ENCODE measurements at places on chromosomes 4 and X. TPM values are rescaled to one million over a fixed set of nuclear protein-coding genes. Genes with fewer than 3 reads are reported as not detected.
A peak's percentile ranks its signal among the peaks of the same experiment; 100 is the strongest.

- H3K4me1 ChIP-seq = peaks cover 4% of the 10 kb centered on the region
- H3K27me3 ChIP-seq = no peaks in the 10 kb centered on the region
- H3K36me3 ChIP-seq = no peaks in the 10 kb centered on the region
- H3K27ac ChIP-seq = no peak overlapping the region
These were observed 241.1 kb upstream of the ETNPPL start for GRCh38 chr4:109003964-109004363.

- H3K4me3 ChIP-seq = no peak overlapping the region
- no peak for DNase-seq
- peaks cover 8% of the 10 kb centered on the region for H3K36me3 ChIP-seq
- H3K4me1 ChIP-seq = peaks cover 14% of the 10 kb centered on the region
- no peaks in the 10 kb centered on the region for H3K27me3 ChIP-seq
These were observed 110.7 kb upstream of the IGSF1 start for GRCh38 chrX:131399678-131400428.

GRCh38 chr4:3016961-3017360 lies 53.6 kb downstream of the GRK4 start:
- DNase-seq = no peak
- H3K27me3 ChIP-seq = no peaks in the 10 kb centered on the region
- H3K4me3 ChIP-seq = no peak overlapping the region
- H3K27ac ChIP-seq = no peak overlapping the region
- no peaks in the 10 kb centered on the region for H3K4me1 ChIP-seq
- H3K36me3 ChIP-seq = no peaks in the 10 kb centered on the region

- no peaks in the 10 kb centered on the region for H3K36me3 ChIP-seq
- H3K4me3 ChIP-seq = no peak overlapping the region
- no peaks in the 10 kb centered on the region for H3K27me3 ChIP-seq
- no peaks in the 10 kb centered on the region for H3K4me1 ChIP-seq
These were observed 567.4 kb downstream of the INPP4B start for GRCh38 chr4:142278663-142279062.

- no peaks in the 10 kb centered on the region for H3K4me1 ChIP-seq
- H3K27ac ChIP-seq = no peak overlapping the region
- no peaks in the 10 kb centered on the region for H3K27me3 ChIP-seq
- H3K36me3 ChIP-seq = no peaks in the 10 kb centered on the region
- H3K4me3 ChIP-seq = no peak overlapping the region
These were observed 453.1 kb downstream of the TRAM1L1 start for GRCh38 chr4:116632269-116632668.

GRCh38 chr4:168998596-168998995 lies 11.5 kb downstream of the CBR4 start:
- no peaks in the 10 kb centered on the region for H3K27me3 ChIP-seq
- peaks cover 25% of the 10 kb centered on the region for H3K36me3 ChIP-seq
- H3K4me3 ChIP-seq = no peak overlapping the region
- H3K4me1 ChIP-seq = no peaks in the 10 kb centered on the region
- no peak overlapping the region for H3K27ac ChIP-seq

GRCh38 chr4:26334366-26334765 lies 13.6 kb downstream of the RBPJ start:
- H3K27ac ChIP-seq = no peak overlapping the region
- H3K36me3 ChIP-seq = peaks cover 8% of the 10 kb centered on the region
- no peak overlapping the region for H3K4me3 ChIP-seq
- peaks cover 11% of the 10 kb centered on the region for H3K4me1 ChIP-seq
- no peaks in the 10 kb centered on the region for H3K27me3 ChIP-seq

DNA sequence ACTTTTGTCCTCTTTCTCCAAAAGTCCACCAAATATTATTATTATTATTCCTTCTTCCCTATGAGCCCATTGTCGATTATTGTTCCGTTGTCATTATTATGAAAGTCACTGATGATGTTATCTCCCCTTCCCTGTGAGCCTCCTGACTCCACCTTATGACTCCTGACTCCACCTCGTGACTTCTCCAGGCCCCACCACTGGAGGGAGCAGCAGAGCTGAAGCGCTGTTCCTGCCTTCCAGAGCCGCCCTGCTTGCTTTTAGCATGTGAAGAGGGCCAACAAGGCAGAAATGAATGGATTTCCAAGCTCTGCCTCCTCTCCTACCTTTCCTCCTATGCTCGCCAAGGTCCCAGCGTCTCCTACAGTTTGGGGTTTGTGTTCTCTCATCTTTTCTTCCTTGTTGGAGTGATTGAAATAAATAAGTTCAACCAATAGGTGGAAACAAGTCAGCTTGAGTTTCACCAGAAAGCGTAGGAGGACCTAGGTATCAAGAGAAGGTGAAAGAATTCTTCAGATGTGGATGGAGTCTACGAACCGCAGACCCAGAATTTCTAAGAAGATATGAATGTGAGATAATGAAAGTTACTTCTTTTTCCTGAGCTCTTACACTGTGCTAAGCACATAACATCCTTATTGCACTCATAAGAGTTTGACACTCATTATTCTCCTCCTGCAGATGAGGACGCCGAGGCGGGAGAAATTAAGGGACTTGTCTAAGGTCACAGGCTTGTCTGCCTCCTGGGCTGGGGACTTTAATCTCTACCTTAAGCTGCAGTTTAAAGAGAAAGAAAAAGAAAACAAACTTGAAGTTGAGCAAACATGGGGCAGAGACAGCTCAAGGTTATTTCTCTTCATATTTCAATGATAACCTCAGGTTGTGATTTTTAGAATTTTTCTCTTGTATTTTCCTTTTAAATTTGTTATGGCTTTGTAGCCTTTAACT lies 26.1 kb downstream of the IGSF1 start:
- H3K4me3 ChIP-seq = no peak overlapping the region
- no peak overlapping the region for H3K27ac ChIP-seq
- no peaks in the 10 kb centered on the region for H3K27me3 ChIP-seq
- no peaks in the 10 kb centered on the region for H3K36me3 ChIP-seq

GRCh38 chr4:56084851-56085250 lies 136.1 kb downstream of the CEP135 start:
- DNase-seq = no peak
- H3K27ac ChIP-seq = no peak overlapping the region
- no peaks in the 10 kb centered on the region for H3K36me3 ChIP-seq
- no peak overlapping the region for H3K4me3 ChIP-seq
- H3K4me1 ChIP-seq = peaks cover 7% of the 10 kb centered on the region

- H3K27ac ChIP-seq = no peak overlapping the region
- H3K27me3 ChIP-seq = no peaks in the 10 kb centered on the region
- H3K36me3 ChIP-seq = no peaks in the 10 kb centered on the region
- DNase-seq = no peak
- H3K4me1 ChIP-seq = no peaks in the 10 kb centered on the region
- H3K4me3 ChIP-seq = no peak overlapping the region
These were observed 176.4 kb downstream of the IL1RAPL2 start for GRCh38 chrX:104742355-104742754.

GRCh38 chr4:11741190-11741652 lies 312.5 kb upstream of the HS3ST1 start:
- no peaks in the 10 kb centered on the region for H3K27me3 ChIP-seq
- H3K36me3 ChIP-seq = peaks cover 3% of the 10 kb centered on the region
- no peaks in the 10 kb centered on the region for H3K4me1 ChIP-seq
- no peak for DNase-seq

GRCh38 chrX:19646282-19646681 lies 131.0 kb upstream of the MAP3K15 start:
- H3K27ac ChIP-seq = no peak overlapping the region
- DNase-seq = no peak
- no peak overlapping the region for H3K4me3 ChIP-seq
- no peaks in the 10 kb centered on the region for H3K4me1 ChIP-seq

- H3K4me1 ChIP-seq = no peaks in the 10 kb centered on the region
- H3K27me3 ChIP-seq = no peaks in the 10 kb centered on the region
- no peak overlapping the region for H3K4me3 ChIP-seq
- H3K27ac ChIP-seq = no peak overlapping the region
These were observed 75.3 kb upstream of the USP38 start for GRCh38 chr4:143109376-143109775.

GRCh38 chrX:11704725-11705495 lies 39.2 kb upstream of the ARHGAP6 start:
- H3K4me3 ChIP-seq = no peak overlapping the region
- H3K36me3 ChIP-seq = no peaks in the 10 kb centered on the region
- H3K4me1 ChIP-seq = no peaks in the 10 kb centered on the region
- H3K27me3 ChIP-seq = no peaks in the 10 kb centered on the region
- no peak overlapping the region for H3K27ac ChIP-seq

- H3K27me3 ChIP-seq = no peaks in the 10 kb centered on the region
- H3K36me3 ChIP-seq = no peaks in the 10 kb centered on the region
- no peak overlapping the region for H3K27ac ChIP-seq
- H3K4me3 ChIP-seq = no peak overlapping the region
- peaks cover 3% of the 10 kb centered on the region for H3K4me1 ChIP-seq
- DNase-seq = no peak
These were observed 142.9 kb downstream of the TMEM164 start for GRCh38 chrX:110145854-110146253.

GRCh38 chrX:31038575-31039326 lies 33.1 kb downstream of the FTHL17 start:
- H3K27ac ChIP-seq = no peak overlapping the region
- peaks cover 2% of the 10 kb centered on the region for H3K36me3 ChIP-seq
- H3K27me3 ChIP-seq = no peaks in the 10 kb centered on the region
- H3K4me3 ChIP-seq = no peak overlapping the region
- H3K4me1 ChIP-seq = no peaks in the 10 kb centered on the region

- H3K27me3 ChIP-seq = no peaks in the 10 kb centered on the region
- no peaks in the 10 kb centered on the region for H3K36me3 ChIP-seq
- H3K4me3 ChIP-seq = peak overlapping the region; percentile 67
- peak; percentile 58 for DNase-seq
- no peaks in the 10 kb centered on the region for H3K4me1 ChIP-seq
These were observed 194.6 kb upstream of the FTHL17 start for GRCh38 chrX:31266203-31267076.

GRCh38 chr4:40962551-40963180 lies 212.9 kb downstream of the NSUN7 start:
- no peak overlapping the region for H3K4me3 ChIP-seq
- DNase-seq = no peak
- peaks cover 19% of the 10 kb centered on the region for H3K36me3 ChIP-seq
- no peak overlapping the region for H3K27ac ChIP-seq
- H3K27me3 ChIP-seq = no peaks in the 10 kb centered on the region

- no peak for DNase-seq
- H3K36me3 ChIP-seq = peaks cover 35% of the 10 kb centered on the region
- H3K4me3 ChIP-seq = no peak overlapping the region
- no peak overlapping the region for H3K27ac ChIP-seq
- H3K4me1 ChIP-seq = peaks cover 4% of the 10 kb centered on the region
These were observed 158.9 kb downstream of the DCTD start for GRCh38 chr4:182758273-182758672.

DNA sequence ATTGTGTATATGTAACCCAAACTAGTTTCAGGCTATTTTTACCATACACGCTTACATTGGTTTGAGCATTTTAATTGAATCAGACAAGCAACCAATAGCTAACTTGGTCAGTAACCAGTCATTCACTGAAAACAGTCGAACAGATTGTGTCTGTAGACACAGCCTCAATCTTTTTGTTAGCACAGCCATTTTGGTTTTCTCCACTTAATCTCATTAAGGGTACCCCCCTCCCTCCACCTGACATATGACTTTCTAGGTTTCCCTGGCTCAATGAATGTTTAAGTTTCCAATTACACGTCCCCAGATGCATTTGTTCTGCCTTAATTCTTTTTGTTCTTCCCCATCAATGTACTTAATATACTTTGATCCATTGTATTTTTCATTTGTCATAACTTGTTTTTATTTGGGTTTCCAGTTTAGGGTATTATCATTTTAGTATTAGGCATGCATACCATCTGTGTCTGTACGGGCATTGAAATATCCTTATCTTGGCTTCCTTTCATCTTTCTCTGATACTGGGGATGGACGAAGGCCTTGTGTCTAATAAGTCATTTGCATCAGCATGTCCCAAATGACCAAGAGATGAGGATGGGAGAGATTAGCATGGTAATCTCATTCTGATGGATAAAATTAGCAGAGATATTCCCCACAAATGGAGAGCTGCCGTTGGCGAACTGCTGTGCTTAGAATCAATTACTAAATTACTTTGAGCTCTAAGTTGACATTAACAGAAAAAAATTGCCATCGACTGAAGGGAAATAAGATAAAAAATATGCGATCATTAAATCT lies 35.9 kb upstream of the PHOX2B start:
- DNase-seq = no peak
- no peaks in the 10 kb centered on the region for H3K36me3 ChIP-seq
- no peak overlapping the region for H3K27ac ChIP-seq
- no peaks in the 10 kb centered on the region for H3K4me1 ChIP-seq

DNA sequence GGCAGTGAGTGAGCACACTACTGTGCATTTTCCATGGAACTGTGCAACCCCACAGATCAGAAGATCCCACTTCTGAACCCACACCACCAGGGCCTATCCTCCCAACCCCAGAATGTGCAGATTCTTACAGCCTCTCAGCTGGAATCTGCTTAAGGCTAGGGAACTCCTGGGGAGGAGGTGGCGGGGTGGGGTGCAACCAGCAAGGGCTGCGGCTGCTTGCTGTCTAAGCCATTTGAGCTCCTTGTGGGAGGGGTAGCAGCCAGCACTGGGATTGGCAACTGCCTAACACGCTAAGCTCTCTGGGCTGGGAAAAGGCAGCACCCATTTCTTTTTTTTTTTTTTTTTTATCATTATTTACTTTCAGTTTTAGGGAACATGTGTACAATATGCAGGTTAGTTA lies 353.3 kb downstream of the RAB28 start:
- no peak overlapping the region for H3K27ac ChIP-seq
- no peaks in the 10 kb centered on the region for H3K36me3 ChIP-seq
- H3K4me1 ChIP-seq = no peaks in the 10 kb centered on the region
- DNase-seq = no peak

- H3K27me3 ChIP-seq = no peaks in the 10 kb centered on the region
- H3K4me1 ChIP-seq = no peaks in the 10 kb centered on the region
- DNase-seq = no peak
- peaks cover 4% of the 10 kb centered on the region for H3K36me3 ChIP-seq
- no peak overlapping the region for H3K4me3 ChIP-seq
- H3K27ac ChIP-seq = no peak overlapping the region
These were observed 171.1 kb downstream of the HHIP start for GRCh38 chr4:144817081-144817480.

GRCh38 chrX:40174001-40174853 lies 76.5 kb upstream of the BCOR start:
- peaks cover 4% of the 10 kb centered on the region for H3K36me3 ChIP-seq
- H3K27ac ChIP-seq = peak overlapping the region; percentile 45
- peaks cover 21% of the 10 kb centered on the region for H3K27me3 ChIP-seq
- H3K4me3 ChIP-seq = peak overlapping the region; percentile 76
- peaks cover 4% of the 10 kb centered on the region for H3K4me1 ChIP-seq

DNA sequence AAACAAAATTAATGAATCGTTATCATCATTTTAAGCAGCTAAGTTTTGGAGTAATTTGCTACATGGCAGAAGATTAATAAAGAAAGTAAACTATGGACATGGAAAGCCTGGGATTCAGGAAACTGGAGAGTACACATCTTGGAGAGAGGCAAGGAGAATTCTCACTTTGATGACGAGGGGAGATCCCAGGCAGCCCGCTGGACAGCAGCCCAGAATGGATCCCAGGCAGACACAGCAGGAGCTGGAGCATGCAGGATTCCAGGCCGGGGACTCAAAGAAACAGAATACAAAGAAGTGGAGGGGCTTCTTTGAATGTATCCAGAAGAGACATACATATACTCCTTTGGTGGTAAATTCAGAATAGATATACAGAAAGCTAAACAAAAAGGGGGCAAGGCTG lies 118.0 kb upstream of the ATP6AP2 start:
- no peak overlapping the region for H3K27ac ChIP-seq
- DNase-seq = no peak
- no peak overlapping the region for H3K4me3 ChIP-seq
- H3K36me3 ChIP-seq = peaks cover 13% of the 10 kb centered on the region
- no peaks in the 10 kb centered on the region for H3K27me3 ChIP-seq
- H3K4me1 ChIP-seq = no peaks in the 10 kb centered on the region

GRCh38 chr4:170978990-170979389 lies 834.2 kb upstream of the GALNTL6 start:
- H3K27ac ChIP-seq = no peak overlapping the region
- H3K27me3 ChIP-seq = no peaks in the 10 kb centered on the region
- no peak overlapping the region for H3K4me3 ChIP-seq
- H3K4me1 ChIP-seq = no peaks in the 10 kb centered on the region

Gene NHS
- total RNA-seq = 8.0 TPM

Gene TMEM154
- total RNA-seq = 0.77 TPM

Gene IL9R
- total RNA-seq = 0.72 TPM

Gene RGN
- total RNA-seq = not detected

Gene MSANTD1
- total RNA-seq = 0.83 TPM

Data from H9 (cell line).